ENCODE measurements at places on chromosomes 3 and 15.
A peak's percentile ranks its signal among the peaks of the same experiment; 100 is the strongest.

DNA sequence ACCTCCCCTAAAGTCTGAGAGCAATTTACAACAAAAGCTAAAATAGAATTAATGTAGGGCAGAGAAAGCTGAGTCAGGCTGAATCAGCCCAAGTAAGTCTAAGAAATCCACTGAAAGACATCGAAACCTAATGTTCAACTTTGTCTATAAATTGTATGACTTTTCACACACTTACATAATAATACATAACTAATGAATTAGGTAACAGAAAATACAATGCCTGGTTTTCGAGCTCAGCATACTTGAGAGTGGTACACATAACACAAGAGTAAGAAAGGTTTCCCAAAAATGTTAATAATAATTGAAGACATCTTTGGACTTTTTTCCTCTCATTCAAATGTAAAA lies 55.3 kb upstream of the VGLL4 start:
- no peak for DNase-seq

DNA sequence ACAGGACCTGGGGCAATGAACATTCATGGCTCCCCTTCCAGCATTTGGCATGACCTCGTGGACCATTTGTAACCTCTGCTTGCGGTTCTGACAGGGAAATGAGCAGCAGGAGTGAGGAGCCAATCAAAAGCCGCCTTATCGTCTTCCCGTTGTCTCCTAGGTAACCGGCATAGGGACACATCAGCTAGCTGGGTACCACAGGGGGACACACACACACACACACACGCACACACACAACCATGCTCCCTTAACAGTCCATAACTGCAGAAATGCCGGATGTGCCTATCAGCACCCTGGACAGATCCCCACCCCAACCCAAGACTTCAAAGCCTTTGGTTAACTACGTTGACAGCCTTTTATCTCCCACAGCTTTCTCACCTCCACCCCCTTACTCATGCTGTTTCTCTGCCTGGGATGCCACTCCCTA lies 53.4 kb upstream of the CCDC174 start:
- DNase-seq, result peak; percentile 8

DNA sequence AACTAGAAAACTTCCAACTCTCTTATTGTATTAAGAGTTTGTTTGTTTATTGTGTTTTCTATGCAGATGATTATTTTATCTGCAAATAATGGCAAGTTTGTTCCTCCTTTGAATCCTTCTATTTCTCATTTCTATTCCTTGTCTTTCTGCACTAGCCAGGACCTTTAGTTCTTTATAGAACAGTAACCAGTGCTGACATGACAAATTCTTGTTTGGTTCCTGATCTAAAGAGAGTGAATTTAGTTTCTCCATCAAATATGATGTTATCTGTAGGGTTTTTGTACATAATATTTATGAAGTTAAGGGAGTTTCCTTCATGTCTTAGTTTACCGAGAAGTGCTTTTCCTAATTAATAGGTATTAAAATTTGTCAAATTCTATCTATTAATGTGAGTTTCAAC lies 100.8 kb upstream of the STRIT1 start:
- no peak for DNase-seq

- DNase-seq, result no peak
Observed at GRCh38 chr15:39400821-39401550, 179.9 kb upstream of the THBS1 start.

GRCh38 chr3:122322095-122323075 lies 2.7 kb upstream of the CSTA start:
- no peak for DNase-seq

GRCh38 chr15:93037820-93038705 lies 50.9 kb downstream of the RGMA start:
- no peak for DNase-seq

- no peak for DNase-seq
Observed at GRCh38 chr3:164608554-164609276, 469.6 kb downstream of the SI start.

- no peak for DNase-seq
Observed at GRCh38 chr3:9070961-9071360, 107.7 kb upstream of the RAD18 start.

DNA sequence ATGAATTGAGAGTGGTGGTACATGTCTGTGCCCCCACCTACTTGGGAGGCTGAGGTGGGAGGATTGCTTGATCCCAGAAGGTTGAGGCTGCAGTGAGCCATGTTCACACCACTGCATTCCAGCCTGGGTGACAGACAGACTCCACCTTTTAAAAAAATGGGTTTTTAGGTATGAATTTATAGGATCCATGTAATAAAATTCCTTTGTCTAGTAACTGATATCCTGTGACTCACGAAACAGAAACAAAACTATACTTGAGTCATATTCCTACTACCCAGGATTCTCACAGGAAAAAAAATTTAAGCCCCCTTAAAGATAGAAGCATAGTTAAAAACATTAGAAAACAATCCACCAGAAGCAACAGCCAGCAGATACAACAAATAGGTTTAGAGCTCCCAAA lies 10.0 kb upstream of the CRTC3 start:
- no peak for DNase-seq

DNA sequence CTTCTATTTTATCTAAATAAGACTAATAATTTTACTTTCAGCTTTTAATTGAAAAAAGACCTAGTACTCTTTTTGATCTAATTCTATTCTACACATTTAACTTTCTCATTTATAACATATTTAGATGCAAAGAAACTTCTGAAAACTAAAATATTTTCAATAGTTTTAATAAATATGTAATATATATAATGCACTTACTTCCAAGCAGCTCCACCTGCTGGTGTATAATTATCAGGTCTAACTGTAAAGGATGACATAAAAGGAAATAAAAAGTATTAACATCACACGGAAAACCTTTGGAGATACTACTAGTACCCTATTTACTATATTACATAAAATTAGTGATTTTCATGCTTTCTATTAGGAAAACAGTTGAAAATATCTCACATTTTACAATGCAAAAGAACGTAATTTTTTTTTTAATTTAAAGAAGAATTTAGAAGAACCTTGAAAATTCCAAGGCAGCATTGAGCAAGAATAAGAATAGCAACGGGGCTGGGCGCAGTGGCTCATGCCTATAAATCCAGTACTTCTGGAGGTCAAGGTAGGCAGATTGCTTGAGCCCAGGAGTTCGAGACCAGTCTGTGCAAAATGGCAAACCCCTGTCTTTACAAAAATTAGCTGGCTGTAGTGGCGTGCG lies 10.2 kb downstream of the PLSCR5 start:
- peak; percentile 4 for DNase-seq

- peak; percentile 18 for DNase-seq
Observed at GRCh38 chr15:100849021-100849854, 30.4 kb upstream of the ALDH1A3 start.

- no peak for DNase-seq
Observed at GRCh38 chr15:43093026-43093425, 12.8 kb downstream of the UBR1 start.
